ENCODE measurements at places on chromosomes 4 and X. TPM values are rescaled to one million over a fixed set of nuclear protein-coding genes. Genes with fewer than 3 reads are reported as not detected.
A peak's percentile ranks its signal among the peaks of the same experiment; 100 is the strongest.

The SLC34A2 gene
- total RNA-seq = 0.19 TPM

GRCh38 chrX:104284507-104284906 lies 29.8 kb upstream of the ESX1 start:
- no peak for DNase-seq

DNA sequence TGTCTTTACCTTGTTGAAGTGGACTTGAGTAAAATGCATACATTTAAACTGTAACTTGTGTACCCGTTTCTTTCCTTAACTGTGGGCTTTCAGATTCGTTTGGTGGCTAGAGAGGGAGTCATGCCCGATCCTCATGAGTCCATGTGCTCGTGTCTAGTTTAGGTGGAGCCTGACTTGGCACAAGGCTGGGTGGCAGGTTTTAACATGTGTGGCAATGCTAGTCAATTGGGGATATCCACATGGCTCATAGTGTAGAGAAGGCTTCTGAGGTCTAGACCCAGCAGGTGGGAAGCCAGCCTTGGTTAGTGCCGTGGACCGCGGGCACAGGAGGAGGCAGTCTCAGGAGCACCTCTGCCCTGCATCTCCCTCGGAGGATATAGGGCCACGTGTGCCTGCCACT lies 48.5 kb upstream of the CLCN4 start:
- DNase-seq = peak; percentile 49

- no peak for DNase-seq
Measured at GRCh38 chr4:86549163-86549788, 44.8 kb upstream of the PTPN13 start.

- DNase-seq = peak; percentile 49
Measured at GRCh38 chr4:5654791-5655190, 53.6 kb downstream of the EVC2 start.

DNA sequence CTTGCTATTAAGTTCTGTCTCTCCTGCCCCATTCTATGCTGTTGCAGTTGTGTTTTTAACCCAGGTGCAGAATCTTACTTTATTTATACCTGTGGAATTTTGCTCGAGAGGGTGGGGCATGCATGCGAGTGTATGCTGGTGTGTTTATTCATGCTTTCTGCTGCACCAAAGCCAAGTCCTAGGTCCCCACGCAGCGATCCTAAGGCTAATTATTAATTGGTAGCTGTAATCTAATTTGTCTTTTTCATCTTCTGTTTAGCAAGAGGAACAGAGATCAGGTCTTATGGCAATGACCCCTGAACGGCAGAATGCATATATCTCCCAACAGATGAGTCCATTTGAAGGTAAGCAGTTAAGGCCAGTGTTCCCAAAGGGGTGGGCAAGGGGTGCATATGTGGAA lies 58.7 kb upstream of the MTM1 start:
- no peak for DNase-seq

The TLR10 gene
- 0.22 TPM for total RNA-seq

Data from cardiac septum (tissue), 1 donor.